ENCODE measurements at places on chromosomes 11 and 22.

DNA sequence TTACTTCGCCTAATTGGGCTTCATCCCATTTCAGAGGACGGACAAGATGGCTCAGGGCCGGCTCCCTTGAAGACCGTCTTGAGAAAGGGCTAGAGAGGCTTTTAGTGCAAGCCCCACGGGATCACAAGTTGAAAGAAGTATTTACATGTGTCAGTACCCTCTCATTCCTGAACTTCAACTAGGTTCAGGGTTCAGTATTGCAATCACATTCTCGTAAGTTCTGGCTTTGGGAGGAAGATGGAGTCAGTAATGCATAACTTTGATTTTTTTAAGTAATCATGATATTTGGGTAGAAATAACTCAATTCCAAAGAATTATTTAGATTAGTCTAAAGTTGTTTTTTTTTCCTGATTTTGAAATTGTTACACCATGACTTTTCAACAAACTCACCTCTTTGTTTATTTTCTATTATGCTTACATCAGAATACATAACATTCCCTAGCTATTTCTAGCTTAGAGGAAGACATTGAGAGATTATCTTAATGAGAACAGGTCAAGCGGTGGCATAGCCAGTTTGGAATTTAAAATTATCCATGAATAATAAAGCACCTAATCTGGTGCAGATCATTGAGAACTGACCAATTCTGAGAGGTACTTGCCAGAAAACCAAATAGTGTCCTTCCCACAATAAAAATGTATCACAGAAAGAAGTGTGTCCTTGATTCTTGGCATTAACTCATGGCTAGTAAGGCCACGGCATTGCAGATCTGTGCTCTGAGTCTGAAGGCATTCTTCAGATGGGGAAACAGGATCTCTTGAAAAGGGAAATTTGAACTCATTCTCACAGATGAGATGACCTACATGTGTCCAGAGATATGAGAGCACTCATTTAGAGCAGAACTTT is 92.1 kb upstream of the BLID start:
- DNase-seq: no peak

DNA sequence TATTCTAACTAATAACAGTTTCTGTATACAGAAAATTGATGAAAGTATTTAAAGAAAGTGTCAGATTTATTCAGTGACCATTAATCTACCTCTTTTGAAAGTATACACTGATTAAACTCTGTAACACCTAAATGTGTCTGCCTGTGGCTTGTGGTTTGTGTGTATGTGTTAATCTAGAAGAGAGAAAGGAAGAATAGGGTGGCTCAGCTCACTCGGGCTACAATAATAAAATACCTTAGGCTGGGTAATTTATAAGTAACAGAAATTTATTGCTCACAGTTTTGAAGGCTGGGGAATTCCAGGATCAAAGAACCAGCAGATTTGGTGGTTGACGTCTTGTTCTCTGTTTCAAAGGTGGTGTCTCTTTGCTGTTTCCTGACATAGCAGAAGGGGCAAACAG is 13.6 kb upstream of the OR5AS1 start:
- no peak for DNase-seq

DNA sequence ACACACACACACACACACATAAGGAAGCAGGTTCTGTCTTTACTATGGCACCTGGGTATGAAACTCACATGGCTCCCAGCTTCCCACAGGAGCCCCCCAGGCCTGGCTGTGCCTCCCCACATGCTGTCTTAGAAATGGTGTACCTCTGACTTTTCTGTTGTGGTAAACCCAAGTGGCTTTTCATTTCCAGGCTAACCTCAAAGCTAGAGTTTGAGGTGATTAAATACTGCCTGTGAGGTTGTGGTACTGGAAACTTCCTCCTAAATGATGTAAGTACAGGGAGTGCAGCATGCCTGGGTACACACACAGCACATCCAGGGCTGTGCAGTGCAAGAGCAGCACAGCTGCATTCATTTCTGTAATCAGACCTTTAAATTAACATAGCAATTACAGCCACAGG is 34.4 kb downstream of the ME3 start:
- DNase-seq: no peak

DNA sequence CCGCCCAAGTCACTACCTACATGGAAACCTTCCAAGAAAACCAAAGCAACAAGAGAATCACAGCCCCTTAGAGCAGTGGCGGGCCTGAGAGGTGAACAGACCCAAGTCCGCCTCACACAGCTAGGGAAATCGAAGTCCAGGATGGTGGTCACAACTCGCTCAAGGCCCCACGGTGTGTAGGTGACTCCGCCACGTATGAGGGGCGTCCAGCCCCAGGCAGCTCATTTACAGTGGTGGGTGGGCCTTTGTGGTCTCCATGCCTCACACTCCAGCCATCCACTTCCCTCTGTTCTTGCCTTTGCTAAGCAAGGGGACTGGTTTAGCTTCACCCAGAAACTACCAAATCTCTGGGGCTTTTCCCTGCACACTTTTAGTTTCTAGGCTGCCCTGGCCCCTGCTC is 9.7 kb upstream of the TCF20 start:
- DNase-seq: no peak

DNA sequence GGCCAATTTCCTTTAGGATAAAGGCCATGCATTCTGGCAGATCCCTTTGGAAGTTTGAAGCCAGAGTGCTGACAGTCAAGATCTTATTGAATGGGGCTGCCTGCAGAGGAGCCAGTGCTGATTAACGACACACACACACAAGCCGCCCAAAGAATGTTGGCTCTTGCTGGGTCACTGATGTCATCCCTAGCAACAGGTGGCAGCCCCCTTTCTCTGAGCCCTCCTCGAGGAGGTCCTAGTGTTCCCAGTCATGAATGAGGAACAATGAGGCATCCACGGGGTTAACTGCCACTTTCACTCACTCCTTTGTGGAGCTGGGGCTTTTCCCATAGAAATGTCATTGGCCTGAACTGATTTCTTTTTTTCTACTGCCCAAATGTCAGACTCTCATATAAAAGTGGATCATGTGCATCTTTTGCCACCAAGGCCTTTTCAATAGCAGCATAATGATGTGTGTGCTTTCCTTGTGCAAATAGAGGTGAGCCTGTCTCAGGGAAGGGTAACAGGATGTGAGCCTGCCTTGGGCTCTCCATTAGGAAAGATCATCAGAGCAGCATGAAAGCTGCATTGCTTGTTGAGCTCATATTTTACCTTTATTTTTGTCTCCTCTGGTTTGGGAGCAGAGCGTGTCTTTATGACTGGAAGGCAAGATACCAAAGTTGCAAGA is 301.8 kb upstream of the MTNR1B start:
- no peak for DNase-seq

DNA sequence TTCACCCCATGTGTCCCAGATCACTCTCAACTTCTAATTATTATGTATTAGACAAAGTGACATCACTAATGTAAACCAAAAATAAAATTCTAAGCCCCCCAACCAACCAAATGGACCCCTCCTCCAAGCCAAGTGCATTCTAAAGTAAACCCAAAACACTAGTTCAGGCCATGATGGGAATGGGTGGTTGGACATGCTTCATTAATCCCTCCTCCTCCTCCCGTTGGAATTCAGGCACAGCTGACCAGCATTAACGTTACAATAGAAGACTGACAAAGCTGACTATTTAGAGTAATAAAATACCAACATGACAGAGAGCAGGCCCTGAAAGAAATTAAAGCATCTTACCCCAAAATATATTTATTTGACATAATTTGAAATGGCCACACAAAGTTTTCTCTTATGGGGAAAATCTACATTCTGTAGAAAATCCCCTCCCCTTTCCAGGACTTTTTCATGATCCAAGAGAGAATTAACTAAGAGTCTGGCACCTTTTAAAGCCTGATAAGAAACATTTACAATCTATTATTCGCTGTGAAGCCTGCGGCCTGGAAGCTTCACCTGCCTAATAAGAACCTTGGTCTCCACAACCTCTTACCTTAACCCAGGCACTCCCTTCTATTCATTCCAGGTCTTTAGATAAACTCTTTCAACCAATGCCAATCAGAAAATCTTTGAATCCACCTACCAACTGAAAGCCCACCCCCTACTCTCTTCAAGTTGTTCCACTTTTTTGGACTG is 948.5 kb upstream of the CCDC90B start:
- no peak for DNase-seq

GRCh38 chr11:85724748-85725465 is 38.9 kb upstream of the CCDC89 start:
- DNase-seq: no peak

DNA sequence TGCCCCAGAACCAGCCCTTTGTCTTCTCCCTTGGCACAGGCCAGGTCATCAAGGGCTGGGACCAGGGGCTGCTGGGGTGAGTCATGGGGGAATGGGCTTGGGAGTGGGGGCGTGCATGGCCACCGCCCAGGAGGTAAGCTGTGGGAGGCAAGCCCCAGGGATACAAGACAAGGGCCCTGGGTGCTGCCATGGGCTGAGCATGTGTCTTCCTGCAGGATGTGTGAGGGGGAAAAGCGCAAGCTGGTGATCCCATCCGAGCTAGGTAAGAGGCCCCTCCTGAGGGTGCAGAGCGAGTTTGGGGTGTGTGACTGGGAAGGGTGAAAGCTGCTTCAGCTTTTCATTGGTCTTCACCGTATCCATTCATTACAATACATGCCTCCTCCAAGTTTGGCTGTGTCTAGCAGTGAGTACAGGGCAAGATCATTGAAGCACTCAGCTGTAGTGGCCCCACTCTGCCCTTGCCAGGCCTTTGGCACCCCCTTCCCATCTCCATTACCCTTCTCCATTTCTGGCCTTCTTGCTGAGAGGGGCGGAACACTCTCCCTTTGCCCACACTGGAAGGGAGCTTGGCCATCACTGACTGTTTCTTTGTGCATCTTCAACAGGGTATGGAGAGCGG is 2.5 kb downstream of the FKBP2 start:
- no peak for DNase-seq

GRCh38 chr11:131823772-131824171 is 453.4 kb downstream of the NTM start:
- DNase-seq: no peak

DNA sequence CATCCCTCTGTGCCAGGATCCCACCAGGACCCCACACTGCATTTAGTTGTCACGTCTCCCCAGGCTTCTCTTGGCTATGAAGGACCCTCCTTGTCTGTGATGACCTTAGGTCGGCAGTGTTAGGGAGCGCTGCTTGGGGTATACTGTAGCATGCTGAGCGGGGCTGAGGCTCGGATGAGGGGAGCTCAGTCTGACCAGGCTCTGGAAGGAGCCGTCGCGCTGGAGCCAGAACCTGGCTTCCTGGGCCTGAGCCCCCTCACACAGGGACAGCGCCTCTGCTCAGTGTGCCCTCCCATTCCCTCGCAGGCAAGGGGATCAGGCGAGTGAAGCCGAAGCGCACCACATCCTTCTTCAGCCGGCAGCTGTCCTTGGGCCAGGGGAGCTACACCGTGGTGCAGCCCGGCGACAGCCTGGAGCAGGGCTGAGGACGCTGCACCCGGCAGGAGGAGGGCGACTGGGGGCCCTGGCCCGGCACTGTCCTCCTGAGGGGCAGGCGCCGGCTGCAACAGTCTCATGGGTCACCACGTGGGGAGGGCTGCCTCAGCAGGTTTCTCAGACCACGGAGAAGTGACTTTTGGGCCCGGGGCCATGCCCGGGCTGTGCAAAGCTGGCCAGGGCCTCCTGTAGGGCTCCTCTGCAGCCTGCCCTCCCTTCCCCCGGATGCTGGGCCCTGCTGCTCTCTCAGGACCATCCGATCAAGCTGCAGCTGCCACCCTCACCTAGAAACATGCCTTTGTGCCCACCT is 11.5 kb upstream of the NEAT1 start:
- DNase-seq: no peak

GRCh38 chr22:25053153-25053805 is 100.8 kb downstream of the KIAA1671 start:
- DNase-seq: no peak

Data from GM06990 (cell line).